SJSA1 (cell line): ENCODE measurements at places on chromosomes 1 and 21. TPM values are rescaled to one million over a fixed set of nuclear protein-coding genes. Genes with fewer than 3 reads are reported as not detected.

The PLPP3 gene
- 14.7 and 17.5 TPM in 2 replicates for total RNA-seq

The OPRD1 gene
- 0.03 and 0.05 TPM in 2 replicates for total RNA-seq

The EIF4G3 gene
- 23.5 and 30.2 TPM in 2 replicates for total RNA-seq

The NPPB gene
- total RNA-seq, result 112 and 320 TPM in 2 replicates

The KRTAP13-2 gene
- total RNA-seq, result not detected in 2 replicates

The WDR64 gene
- 0.24 TPM in 1 of 2 replicates, not detected in the other for total RNA-seq

The OR2T29 gene
- not detected in 2 replicates for total RNA-seq

The KLHDC8A gene
- not detected in 2 replicates for total RNA-seq

The ZBTB21 gene
- 7.1 and 11.4 TPM in 2 replicates for total RNA-seq

The FLG2 gene
- not detected in 2 replicates for total RNA-seq

The PERM1 gene
- 0.11 TPM in 1 of 2 replicates, not detected in the other for total RNA-seq

The CLCNKB gene
- total RNA-seq, result not detected in 2 replicates

The ZYG11A gene
- 1.2 and 2.1 TPM in 2 replicates for total RNA-seq

The GPR61 gene
- 0.34 TPM in 1 of 2 replicates, not detected in the other for total RNA-seq

The SLC30A2 gene
- total RNA-seq, result not detected in 2 replicates

The EPS8L3 gene
- total RNA-seq, result not detected in 2 replicates

The ABCA4 gene
- 0.11 TPM in 1 of 2 replicates, not detected in the other for total RNA-seq

The LGR6 gene
- not detected in 2 replicates for total RNA-seq

The ACTN2 gene
- not detected in 2 replicates for total RNA-seq

The SPATA1 gene
- total RNA-seq, result 0.06 and 0.74 TPM in 2 replicates

The MSH4 gene
- 0.13 TPM in 1 of 2 replicates, not detected in the other for total RNA-seq

The MANEAL gene
- total RNA-seq, result 0.95 TPM in 1 of 2 replicates, not detected in the other

The ITLN2 gene
- total RNA-seq, result not detected in 2 replicates

The LAMC2 gene
- 0.18 TPM in 1 of 2 replicates, not detected in the other for total RNA-seq

The FCRL6 gene
- not detected in 2 replicates for total RNA-seq

The FCRL4 gene
- not detected in 2 replicates for total RNA-seq

The LPAR3 gene
- total RNA-seq, result 0.28 TPM in 1 of 2 replicates, not detected in the other

The KRTAP7-1 gene
- total RNA-seq, result not detected in 2 replicates

The GBP6 gene
- total RNA-seq, result not detected in 2 replicates

The TMEM82 gene
- not detected in 2 replicates for total RNA-seq

The ACTA1 gene
- not detected in 2 replicates for total RNA-seq

The ADORA3 gene
- not detected in 2 replicates for total RNA-seq

The SPRR2A gene
- not detected in 2 replicates for total RNA-seq

The PBX1 gene
- 16.6 and 18.5 TPM in 2 replicates for total RNA-seq

The CLCA4 gene
- not detected in 2 replicates for total RNA-seq

The CYP4B1 gene
- total RNA-seq, result not detected in 2 replicates

The ST6GALNAC3 gene
- 3.4 and 5.1 TPM in 2 replicates for total RNA-seq

The CFAP107 gene
- not detected in 2 replicates for total RNA-seq

The ATP13A2 gene
- 15.2 and 17.1 TPM in 2 replicates for total RNA-seq

The ST6GALNAC5 gene
- total RNA-seq, result not detected in 2 replicates

The AKNAD1 gene
- total RNA-seq, result 0.21 TPM in 1 of 2 replicates, not detected in the other

The PPM1J gene
- total RNA-seq, result not detected in 2 replicates

The AUNIP gene
- total RNA-seq, result 5.9 and 9.5 TPM in 2 replicates

The CHI3L1 gene
- total RNA-seq, result not detected in 2 replicates

The SEMA4A gene
- total RNA-seq, result 0.16 and 1.8 TPM in 2 replicates

The CHAF1B gene
- total RNA-seq, result 12.1 and 16.6 TPM in 2 replicates

The ADGRL2 gene
- total RNA-seq, result 0.22 and 3.5 TPM in 2 replicates

The PLA2G2F gene
- total RNA-seq, result not detected in 2 replicates

The TRPM2 gene
- total RNA-seq, result 14.8 and 16.1 TPM in 2 replicates

The SLC16A1 gene
- total RNA-seq, result 82.0 and 106 TPM in 2 replicates

The GNAT2 gene
- total RNA-seq, result 0.16 TPM in 1 of 2 replicates, not detected in the other

The HOOK1 gene
- not detected in 2 replicates for total RNA-seq

The CNR2 gene
- 0.08 TPM in 1 of 2 replicates, not detected in the other for total RNA-seq

The RXRG gene
- not detected in 2 replicates for total RNA-seq

The FCRL1 gene
- not detected in 2 replicates for total RNA-seq
